CMK (cell line): ENCODE measurements at places on chromosomes 13 and 19.
A peak's percentile ranks its signal among the peaks of the same experiment; 100 is the strongest.

DNA sequence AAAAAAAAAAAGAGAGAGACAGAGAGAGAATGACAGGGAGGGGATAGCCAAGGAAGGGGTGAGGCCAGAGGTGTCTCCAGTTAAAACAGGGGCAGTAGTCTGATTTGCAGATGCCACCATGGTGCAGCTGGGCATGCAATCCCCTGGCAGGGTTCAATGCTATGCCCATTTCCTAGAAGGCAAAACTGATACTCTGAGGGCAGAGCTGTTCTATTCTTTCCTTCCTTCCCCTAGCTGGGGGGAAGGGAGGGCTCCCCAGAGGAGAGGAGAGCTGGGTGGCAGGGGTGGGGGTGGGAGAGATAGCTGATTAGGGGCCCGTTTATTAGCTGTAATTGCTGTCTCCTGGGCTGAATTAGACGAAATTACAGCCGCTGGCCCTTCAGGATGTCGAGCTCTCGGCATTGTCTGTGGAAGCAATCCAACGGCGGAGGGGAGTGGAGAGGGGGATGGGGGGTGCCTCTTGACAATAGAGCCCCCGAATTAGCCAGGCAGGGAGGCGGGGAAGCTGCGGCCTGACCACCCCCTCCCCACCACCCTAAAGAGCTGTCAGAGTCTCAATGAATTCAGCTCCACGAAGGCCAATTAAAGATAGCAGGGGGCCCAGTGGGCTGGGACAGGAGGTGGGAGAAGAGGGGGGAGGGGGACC, 14.4 kb upstream of the DPP9 start:
- DNase-seq = no peak

DNA sequence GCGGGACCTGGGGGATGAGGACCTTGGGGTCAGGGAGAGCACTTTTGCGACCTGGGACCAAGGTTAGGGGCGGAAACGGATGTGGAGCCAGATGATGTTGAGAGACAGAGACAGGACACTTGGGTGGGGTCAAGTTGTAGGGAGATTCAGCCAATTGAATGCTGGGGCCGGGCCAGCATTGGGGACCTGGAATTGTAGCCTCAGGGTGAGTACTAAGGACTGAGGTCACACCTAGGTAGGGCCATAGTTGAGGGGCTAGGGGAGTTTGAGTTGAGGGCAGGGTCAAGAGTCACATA, 1.2 kb downstream of the ALKBH7 start:
- DNase-seq = peak; percentile 81

DNA sequence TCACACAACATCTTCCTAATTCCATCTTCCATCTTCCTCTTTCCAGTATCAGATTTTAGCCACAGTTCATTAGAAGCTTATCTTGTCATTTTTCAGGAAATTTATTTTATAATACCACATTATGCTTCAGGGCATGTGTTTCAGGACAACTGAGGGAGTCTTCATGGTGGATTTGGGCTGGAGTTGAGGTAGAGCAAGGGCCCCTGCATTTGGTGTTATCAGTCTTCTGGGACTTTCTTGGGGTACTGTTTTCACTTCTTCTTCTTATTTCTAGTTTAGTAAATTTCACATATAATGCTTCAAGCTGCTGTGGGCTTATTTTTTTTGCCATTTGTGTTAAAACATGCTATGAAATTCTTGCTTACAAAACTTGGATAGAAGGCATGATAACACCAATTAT, 188.7 kb downstream of the LHFPL6 start:
- DNase-seq = no peak

- DNase-seq = no peak
These were observed 8.8 kb upstream of the BBC3 start for GRCh38 chr19:47239610-47240296.

DNA sequence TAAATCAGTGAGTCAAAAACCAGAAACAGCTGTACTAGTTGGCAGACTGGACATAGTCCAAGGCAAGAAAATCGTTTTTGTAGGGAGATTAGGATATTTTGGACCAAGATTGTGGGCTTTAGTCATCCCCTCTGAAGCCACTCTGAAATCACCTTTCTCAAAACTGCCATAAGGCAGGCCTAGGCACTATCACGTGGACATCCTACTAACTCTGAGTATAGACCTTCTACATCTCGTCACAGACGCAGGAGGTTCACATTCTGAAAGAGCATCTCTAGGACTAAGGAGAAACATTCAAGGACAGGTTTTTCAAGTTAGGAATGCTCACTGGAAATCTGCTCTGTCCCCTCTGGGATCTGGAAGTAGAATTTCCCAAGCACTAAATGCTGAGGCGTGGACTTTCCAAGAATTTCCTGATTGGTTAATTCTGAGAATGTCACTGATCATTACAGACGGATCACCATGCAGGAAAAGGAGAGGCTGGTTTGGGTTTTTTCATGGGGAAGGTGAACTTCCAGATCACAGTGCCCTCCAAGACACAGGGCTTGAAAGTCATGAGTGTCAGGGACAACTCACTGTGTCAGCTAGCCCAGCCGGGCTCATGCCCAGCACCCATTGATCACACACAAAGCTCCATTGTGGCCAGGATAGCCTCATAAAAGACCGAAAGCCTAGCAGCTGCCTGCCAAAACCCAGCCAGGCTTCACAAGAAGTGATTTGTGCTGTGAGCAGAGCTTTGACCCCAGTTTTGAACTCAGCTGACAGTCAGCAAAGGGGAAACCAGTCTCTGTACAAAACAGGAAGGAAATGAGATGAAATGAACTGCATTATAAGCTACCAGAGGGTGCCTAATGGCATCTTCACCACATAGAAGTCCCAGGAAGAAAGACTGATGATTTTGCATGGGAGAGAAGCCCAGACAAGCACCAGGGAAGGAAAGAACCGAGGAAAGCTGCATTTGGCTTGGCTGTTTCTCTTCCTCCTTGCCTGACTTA, 2.7 kb upstream of the RUBCNL start:
- no peak for DNase-seq

DNA sequence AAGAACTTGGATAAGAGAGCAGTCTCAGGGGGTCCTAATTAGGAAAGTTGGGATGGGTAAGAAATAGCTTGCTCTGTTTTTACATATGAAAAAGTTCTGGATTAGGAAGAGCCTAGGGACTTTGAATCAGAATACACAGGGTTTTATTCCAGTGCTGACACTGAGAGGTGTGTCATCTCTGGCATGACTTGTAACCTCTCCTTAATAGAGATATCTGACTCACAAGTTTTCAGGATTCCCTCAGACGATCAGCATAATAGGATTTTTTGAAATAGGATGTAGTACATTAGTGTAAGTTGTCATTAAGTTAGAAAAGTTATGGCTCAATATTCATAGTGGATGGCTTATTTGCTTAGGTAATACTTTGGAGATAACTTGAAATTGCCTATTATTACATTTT, 555.2 kb upstream of the MIR17HG start:
- DNase-seq = no peak

GRCh38 chr13:71856548-71857043, 10.4 kb downstream of the DACH1 start:
- DNase-seq = no peak

DNA sequence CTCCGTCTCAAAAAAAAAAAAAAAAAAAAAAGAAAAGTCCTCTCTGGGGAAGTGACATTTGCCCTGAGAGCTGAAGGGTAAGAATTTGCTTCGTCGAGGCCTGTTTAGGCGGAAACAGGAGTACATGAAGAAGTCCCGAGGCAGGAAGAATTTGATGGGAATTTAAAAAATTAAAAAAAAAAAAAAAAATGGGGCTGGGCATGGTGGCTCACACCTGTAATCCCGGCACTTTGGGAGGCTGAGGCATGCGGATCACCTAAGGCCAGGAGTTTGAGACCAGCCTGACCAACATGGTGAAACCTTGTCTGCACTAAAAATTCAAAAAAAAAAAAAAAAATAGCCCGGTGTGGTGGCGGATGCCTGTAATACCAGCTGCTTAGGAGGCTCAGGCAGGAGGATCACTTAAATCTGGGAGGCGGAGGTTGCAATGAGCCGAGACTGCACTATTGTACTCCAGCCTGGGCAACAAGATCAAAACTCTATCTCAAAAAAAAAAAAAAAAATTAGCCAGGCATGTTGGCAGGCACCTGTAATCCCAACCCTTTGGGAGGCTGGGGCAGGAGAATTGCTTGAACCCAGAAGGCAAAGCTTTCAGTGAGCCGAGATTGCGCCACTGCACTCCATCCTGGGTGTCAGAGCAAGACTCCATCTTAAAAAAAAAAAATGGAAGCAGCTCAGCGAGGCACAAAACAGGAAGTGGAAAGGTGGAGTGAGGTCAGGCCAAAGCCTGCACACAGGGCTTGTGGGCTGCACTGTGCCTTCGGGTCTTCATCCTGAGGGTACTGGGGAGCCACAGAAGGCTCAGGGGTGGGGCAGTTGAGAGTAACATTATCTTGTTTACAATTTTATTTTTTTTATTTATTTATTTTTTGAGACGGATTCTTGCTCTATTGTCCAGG, 4.9 kb downstream of the BAX start:
- DNase-seq = no peak

GRCh38 chr19:41626278-41626677, 596 bp downstream of the CEACAM4 start:
- no peak for DNase-seq

GRCh38 chr13:110562696-110563462, 1.4 kb upstream of the RAB20 start:
- no peak for DNase-seq

GRCh38 chr13:39904959-39905358, 249.5 kb downstream of the COG6 start:
- DNase-seq = no peak

DNA sequence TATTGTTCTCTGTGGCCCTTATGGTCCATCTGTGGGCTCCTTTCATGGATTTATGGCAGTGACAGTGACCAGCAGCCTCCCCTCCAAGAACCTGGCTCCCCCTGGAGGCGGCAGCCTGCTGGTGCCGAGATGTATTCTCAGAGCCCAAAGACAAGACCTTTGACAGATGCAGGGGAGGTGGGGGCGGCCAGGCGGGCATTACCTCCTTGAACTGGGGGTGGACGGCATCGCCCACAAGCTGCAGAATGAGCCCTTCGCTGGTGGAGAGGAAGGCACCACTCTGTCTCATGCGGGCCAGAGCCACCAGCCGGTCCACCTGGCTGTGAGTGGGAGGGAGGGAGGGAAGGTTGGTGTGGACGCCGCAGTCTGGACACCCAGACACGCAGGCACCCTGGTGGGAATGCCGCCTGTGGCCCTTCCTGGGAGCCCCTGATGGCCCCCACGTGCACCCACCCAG, 6.6 kb downstream of the ISOC2 start:
- no peak for DNase-seq

- DNase-seq = no peak
These were observed 161.8 kb upstream of the SERP2 start for GRCh38 chr13:44211704-44212346.

DNA sequence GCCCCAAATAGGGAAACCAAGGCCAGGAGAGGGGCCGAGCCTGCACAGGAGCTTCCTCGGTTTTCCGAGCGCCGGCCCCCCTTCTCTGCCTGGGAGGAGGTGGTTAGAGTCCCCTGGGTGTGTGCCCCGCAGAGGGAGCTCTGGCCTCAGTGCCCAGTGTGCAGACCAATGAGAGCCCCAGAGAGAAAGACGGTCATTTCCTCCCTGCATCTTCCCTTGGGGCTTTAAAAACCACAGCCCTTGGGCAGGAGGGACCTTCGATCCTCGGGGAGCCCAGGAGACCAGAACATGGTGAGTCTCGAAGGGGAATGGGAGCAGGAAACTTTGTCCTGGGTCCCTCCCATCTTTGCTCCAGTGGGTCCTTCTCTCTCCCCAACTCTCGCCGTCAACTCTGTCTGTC, at the start of gene C5AR1:
Gene C5AR1, plus strand, starts transcription at position 254 of the 400 bp plus-strand sequence. Its CDS starts 35 bp downstream, at position 289.
- no peak for DNase-seq

DNA sequence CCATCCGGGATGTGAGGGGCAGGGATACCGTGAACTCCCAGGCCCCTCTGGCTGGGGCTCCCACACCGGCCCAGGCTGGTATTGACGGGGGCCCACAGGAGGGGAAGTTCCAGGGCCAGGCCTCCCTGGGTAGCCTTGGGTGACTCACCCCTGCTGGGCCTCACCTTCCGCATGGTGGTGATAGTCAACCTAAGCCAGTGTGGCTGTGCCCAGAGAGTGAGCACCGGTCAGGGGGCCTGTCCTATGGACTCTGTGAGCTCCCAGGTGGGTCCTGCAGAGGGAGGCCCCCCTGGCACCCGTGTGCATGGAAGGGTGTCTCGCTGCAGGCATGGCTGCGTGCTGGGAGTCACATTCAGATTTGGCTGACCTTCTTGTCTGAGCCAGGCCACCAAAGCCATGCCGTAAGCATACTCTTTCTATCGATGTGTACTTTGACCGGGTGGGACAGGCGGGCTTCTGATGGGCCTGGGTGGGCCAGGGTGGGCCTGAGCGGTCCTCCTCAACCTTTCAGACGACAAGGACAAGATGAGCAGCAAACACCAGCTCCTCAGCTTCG, 27.6 kb downstream of the DHX34 start:
- DNase-seq = no peak

- DNase-seq = no peak
These were observed 15.8 kb downstream of the RAB3D start for GRCh38 chr19:11323601-11324078.

GRCh38 chr13:33394294-33394932, 108.9 kb upstream of the STARD13 start:
- no peak for DNase-seq
